ENCODE measurements at places on chromosomes 3 and 15. TPM values are rescaled to one million over a fixed set of nuclear protein-coding genes. Genes with fewer than 3 reads are reported as not detected.

UNC13C gene
- total RNA-seq: not detected

CADM2 gene
- not detected for total RNA-seq

PATL2 gene
- 25.8 TPM for total RNA-seq

IL16 gene
- 319 TPM for total RNA-seq

PXYLP1 gene
- 13.6 TPM for total RNA-seq

ZBTB47 gene
- 1.1 TPM for total RNA-seq

Data from activated naive CD4-positive, alpha-beta T cell treated with anti-CD3 and anti-CD28 coated beads, Interleukin-2, amount 10 ng/mL, durations not matched to agents 5 hours and 36 hours (primary cell).